Thoracic aorta endothelial cell (primary cell): ENCODE measurements at places on chromosomes 3 and 15. TPM values are rescaled to one million over a fixed set of nuclear protein-coding genes. Genes with fewer than 3 reads are reported as not detected.

LPP gene
- total RNA-seq = 79.4 and 83.8 TPM in 2 replicates

USP50 gene
- total RNA-seq = 0.14 and 0.40 TPM in 2 replicates

ISLR2 gene
- total RNA-seq = not detected in 2 replicates

MAP1A gene
- total RNA-seq = 2.3 and 2.4 TPM in 2 replicates

GLDN gene
- total RNA-seq = not detected in 2 replicates

PLXNA1 gene
- total RNA-seq = 32.7 and 46.1 TPM in 2 replicates

GOLGA6B gene
- total RNA-seq = not detected in 2 replicates

A4GNT gene
- total RNA-seq = not detected in 2 replicates

WDR76 gene
- 26.7 and 42.7 TPM in 2 replicates for total RNA-seq

UBA5 gene
- total RNA-seq = 36.8 and 49.1 TPM in 2 replicates

GRAMD2A gene
- total RNA-seq = 0.72 TPM in 1 of 2 replicates, not detected in the other
